ENCODE measurements at places on chromosomes 5 and 9.

DNA sequence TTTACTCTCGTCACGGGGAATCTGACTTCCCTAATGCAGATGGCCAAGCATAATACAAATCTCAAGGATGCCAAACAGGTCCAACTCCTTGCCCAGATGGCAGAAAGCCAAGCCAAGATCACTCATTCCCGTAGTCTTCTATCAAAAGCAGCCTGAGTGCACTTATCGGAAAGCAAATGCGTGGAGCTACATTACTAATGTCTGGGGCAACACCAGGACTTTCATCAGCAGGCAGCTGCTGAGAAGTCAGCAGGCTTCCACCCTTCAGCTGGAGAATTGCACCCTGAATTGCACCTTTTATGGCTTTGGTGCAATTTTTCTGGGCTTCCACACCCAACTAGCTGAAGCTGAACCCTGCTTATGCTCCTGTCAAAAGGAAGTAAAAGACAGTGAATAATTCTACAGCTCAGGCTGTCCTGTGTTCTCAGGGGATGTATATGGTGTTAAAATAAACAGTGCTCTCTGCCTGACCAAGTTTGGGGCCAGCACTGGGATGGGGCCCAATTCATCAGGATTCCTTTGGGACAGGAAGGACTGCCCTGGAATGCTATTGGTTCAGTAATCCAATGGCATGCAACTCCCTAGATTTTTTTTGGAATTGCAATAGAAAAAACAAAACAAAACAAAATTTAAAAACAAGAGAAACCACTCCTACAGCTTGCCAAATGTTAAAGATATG lies 92.6 kb downstream of the DPYSL3 start:
- DNase-seq, result no peak

GRCh38 chr5:57895766-57896165 lies 413.2 kb upstream of the ACTBL2 start:
- no peak for DNase-seq

DNA sequence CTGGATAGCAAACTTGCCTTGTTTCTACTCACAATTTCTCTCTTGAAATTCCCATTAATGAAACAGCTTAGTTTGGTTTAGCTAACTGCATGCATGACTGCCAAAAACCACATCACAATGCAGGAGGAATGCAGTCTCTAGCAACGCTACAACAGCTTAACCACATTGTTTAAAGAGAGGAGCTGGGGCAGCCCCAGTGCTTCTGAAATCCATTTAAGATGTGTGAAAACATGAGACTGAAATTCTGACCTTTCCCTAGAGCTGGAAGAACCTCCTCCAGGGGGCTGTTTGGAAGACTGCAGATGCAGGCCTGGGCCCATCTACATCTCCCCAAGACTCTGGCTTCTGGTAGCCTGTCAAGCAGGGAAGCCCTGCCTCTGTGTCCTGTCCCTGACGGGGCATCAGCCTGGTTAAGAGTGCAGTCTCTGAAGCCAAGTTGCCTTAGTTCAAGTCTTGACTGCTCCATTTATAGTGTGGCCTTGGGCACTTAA lies 157.1 kb downstream of the ZNF462 start:
- peak; percentile 25 for DNase-seq

- no peak for DNase-seq
Observed at GRCh38 chr5:151026679-151027078, 6.3 kb downstream of the GPX3 start.

DNA sequence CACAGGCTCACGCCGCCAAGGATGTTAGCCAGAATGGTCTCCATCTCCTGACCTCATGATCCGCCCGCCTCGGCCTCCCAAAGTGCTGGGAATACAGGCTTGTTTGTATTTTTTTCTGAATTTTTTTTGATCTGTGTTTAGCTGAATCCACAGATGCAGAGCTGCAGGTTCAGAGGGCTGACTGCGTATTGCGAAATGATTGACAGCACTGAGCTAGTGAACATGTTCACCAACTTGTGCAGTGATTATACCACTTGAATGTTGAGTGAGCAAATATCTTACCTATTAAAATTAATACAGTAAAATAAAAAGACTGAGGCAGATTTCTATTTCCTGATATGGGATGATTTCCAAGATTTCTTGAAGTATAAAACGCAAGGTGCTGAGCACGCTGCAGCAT lies 123.1 kb upstream of the PHYKPL start:
- no peak for DNase-seq

DNA sequence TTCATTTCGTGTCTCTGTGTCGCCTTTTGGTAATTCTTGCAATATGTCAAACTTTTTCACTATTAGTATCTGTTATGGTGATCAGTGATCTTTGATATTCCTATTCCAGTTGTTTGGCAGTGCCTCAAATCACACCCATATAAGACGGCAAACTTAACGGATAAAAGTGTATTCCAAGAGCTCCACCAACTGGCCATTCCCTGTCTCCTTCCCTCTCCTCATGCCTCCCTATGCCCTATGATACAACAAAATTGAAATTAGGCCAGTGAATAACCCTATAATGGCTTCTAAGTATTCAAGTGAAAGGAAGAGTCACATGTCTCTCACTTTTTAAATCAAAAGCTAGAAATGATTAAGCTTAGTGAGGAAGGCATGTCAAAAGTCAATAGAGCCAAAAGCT lies 74.8 kb downstream of the CDK5RAP2 start:
- DNase-seq, result no peak
